Activated CD4-positive, alpha-beta memory T cell treated with anti-CD3 and anti-CD28 coated beads for 36 hours (primary cell): ENCODE measurements at places on chromosomes 4 and X.

DNA sequence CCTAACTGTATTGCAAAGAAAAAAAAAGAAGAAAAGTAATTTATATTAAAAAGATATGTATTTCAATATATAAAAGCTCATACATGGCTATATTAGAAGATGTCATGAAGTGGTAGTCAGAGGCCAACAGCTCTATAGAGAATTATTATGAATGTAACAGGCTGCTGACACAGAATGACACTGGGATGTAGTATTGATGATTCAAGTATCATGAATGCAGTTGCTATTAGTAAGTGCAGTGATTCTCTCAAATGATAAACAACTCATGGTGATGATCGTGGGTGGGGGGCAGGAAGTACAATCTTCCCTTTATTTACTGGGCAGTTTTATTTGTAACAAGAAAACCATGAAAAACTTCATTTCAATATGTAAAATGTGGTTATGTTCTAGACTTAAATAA, 124.6 kb downstream of the COL4A6 start:
- no peak for DNase-seq

DNA sequence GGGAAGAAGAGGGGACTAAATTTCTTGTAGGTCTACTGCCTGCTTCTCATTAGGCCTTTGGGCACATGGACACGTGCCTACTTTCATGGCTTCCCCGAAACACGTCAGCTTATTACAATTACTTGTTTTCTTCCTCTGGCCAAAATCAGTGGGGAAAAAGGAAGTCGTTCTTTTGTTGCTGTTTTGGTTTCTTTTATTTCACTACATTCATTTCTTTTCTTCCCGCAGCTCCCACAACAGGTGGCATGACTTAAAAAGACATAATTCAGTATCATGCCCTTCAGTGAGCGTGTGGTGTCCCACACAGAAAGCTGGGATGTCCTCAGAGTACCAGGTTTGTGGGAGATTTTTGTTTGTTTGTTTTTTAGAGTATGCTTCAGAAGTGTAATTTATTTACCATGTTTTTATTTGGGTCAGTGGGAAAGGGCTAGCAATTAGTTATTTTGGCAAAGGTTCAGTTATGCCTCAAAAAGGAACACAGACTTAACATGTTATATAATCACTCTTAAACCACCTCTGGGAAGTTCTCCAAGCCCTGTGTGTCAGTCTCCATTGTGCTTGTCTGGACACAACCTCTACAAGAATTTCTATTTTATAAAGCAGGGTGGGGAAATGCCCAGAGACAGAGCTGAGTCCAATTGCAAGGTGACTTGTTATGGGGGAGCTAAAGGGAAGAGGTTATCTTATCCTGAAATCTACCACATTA, 44.2 kb upstream of the SPRY1 start:
- DNase-seq, result no peak

- no peak for DNase-seq
These were observed 99.0 kb downstream of the CAMK2D start for GRCh38 chr4:113662581-113662980.

DNA sequence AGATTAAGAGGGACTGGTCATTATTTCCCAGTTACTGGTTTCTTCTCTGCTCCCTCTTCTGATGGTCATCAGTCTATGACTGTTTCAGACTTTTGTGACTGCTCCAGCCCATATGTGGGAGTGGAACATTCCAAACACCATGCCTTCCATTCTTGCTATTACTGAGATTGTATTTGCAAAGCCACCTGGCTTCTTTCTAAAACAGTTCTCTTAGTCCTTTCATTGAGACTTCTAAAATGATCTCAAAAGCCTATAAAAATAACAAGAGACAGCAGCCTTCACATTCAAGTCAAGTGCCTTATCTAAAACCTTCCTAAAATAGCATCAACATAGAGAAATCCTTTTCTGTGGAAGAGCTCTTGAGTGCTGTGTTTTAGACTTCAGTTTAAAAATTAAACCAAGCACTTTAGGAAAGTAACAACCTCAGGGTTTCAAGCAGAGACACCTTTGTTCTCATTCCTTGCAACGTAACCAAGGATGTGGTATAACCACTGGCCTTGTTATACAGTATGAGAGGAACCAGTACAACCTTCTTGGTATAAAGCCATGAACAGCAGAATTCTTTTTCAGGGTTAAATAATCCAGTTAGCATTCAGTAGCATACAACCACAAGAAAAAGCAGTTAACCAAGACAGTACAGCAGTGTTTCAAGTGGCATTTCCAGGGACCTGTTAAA, 97.1 kb downstream of the NFKB1 start:
- DNase-seq, result no peak

- no peak for DNase-seq
These were observed 22.8 kb downstream of the NDST4 start for GRCh38 chr4:115090483-115091075.

GRCh38 chr4:116055857-116056827, 942.7 kb upstream of the NDST4 start:
- no peak for DNase-seq

DNA sequence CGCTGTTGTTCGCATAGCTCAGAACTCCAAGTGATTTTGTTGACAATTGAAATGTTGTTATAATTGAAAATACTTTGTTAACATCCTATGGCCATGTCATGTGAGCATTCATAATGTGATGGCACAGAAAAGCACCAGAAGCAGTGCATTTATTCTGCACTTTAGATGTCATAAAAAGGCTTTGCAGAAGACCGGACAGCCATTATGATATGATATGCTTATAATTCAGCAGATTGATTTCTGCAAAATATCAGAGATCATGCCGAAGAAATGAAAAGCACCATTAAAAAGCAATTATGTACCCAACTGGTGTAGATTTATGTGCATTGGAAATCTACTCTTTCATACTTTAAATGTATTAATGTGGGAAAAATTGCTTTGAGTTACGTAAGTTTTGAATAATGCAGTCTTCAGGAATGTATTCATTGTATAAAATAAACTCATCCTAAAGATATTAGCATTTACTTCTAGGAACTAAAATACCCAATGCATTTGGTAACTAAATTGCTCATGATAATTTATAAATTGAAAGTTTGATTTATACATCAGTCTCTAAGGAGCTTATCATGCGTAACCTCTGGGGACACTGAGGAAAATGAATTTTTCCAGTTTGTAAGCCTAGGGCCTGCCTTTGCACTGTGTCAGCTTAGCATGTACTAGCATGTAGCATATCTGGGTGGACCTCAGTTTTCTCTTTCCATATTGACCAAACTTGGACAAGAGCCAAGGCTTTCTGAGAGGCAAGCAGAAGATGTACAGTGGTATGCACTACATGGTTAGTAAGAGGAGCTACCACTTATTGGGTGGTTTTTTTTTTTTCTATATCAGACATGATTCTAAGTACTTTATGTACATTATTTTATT, 43.6 kb downstream of the TLR10 start:
- DNase-seq, result no peak

DNA sequence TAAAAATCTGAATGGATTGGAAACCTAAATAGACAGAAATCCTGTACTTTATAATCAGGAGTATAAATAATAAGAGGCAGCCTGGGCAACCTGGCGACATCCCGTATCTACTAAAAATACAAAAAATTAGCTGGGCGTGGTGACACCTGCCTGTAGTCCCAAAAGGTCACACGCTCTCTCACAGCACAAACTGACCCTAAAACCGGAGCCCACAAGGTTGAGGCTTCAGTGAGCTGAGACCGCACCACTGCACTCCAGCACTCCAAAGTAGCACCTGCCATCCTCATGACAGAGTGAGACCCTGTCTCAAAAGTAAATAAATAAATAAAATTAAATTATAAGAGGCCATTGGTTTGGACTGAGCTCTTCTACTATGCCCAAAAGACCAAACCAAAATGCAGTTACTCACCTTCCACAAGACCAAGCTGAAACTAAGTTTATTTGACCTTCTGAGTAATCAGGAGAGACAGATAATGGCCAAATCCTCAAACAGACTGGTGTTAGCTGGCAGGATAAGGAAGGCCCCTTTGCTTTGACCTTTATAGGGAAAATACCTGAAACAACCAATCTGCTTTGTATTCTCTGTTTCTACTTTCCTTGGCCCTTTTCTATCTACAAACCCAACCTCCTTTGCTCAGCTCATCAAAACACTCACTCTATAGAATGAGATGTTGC, 3.2 kb upstream of the GRSF1 start:
- DNase-seq, result no peak

GRCh38 chr4:76995776-76996175, 46.2 kb downstream of the SEPTIN11 start:
- DNase-seq, result no peak

DNA sequence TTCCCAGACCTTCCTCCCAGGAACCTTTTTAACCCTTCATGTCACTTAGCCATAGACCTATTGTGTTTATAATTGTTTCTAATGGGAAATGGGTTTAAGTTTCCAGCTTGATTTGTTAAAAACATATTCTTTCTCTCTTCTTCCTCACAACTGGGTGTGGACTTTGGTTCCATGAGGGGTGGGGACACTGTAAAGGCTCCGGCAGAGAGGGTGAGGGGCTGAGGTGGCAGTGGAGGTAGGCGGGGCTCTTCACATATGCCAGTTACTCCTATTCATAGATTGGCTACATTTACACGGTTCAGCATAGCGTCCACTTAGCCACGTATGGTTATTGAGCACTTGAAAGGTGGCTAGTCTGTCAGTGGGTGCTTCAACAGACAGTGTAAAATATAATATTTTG, 7.8 kb downstream of the INTS6L start:
- DNase-seq, result no peak

DNA sequence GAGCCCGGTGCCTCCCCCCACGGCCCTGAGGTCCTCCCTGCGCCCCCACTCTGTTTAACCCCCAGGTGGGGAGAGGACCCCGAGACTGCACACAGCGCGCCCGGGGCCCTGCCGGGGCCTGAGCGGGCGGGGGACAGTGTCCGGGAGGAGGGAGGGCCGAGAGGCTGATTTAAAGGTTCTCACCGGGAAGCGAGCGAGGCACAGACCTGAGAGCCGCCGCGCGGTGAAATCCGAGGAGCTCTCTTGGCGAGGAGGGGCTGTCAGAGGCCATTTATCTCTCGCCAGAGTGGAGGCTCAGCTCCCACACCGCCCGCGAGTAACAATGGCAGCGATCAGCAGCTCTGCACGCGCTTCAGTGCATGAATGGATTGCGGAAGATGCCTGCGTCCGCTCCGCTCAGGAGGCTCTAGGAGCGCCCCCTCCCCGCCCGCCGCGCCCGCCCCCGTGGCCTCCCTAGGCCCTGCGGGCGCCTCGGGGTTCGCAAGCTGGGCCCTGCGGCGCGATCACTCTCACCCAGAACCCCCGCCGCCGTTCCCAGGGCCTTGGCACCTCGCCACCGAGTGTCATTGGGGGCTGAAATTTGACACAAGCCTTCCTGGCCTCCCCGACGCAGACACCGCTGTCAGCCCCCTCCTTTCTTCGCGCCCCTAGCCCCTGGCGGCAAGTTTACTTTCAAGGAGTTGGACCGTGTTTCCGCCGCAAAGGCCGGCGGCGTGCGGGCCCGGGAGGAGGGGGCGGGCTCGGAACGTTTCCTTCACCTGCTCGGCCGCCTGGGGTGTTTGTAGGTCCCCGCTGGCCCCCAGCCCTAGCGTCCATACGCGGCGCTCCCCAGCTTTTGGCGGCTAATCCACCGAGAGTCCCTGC, 48.7 kb upstream of the BCOR start:
- DNase-seq, result peak; percentile 46

DNA sequence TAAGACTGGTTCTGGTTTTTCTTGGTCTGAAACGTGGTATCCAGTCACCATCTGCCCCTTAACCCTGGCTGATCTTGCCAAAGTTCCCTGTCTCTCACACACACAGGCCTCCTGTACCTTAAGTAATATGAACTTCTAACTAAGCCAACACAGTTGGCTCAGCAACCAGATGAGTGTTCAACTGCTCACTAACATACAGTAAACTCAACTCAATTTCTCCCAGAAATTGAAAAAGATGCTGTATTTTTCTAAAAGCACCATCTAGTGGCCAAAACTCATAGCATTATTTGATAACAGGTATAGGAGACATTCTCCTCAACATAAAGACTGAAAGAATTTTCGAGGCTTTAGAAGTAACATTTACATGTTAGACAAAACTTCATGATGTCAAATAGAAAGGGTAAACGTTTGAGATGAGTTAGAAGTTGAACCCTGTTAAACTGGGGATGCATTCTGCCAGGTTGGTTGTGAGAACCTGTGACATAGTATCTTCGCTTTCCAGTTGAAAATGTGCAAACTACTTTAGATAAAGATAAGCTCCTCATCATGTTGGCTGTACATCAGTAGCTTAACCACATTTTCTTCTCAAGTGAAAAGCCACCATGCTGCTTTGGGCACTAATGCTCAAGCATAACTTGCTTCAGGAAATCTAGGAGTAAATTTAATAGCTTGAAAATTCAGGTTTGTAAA, 31.2 kb downstream of the CCNI start:
- DNase-seq, result no peak

GRCh38 chr4:184267673-184268583, 50.3 kb upstream of the ENPP6 start:
- DNase-seq, result peak; percentile 91

GRCh38 chr4:29153642-29154041, 1566.5 kb upstream of the PCDH7 start:
- DNase-seq, result no peak

DNA sequence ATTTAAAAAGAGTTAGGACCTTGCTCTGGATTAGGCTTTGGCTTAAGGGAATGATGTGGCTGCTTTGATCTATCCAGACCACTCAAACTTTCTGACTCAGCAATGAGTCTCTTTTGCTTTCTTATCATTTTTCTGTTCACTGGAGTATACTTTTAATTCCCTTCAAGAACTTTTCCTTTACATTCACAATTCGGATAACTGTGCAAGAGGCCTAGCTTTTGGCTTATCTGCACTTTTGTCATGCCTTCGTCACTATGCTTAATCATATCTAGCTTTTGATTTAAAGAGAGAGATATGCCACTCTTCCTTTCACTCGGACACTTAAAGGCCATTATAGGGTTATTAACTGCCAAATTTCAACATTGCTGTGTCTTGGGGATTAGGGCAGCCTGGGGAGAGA, 147.9 kb downstream of the DCHS2 start:
- DNase-seq, result no peak

DNA sequence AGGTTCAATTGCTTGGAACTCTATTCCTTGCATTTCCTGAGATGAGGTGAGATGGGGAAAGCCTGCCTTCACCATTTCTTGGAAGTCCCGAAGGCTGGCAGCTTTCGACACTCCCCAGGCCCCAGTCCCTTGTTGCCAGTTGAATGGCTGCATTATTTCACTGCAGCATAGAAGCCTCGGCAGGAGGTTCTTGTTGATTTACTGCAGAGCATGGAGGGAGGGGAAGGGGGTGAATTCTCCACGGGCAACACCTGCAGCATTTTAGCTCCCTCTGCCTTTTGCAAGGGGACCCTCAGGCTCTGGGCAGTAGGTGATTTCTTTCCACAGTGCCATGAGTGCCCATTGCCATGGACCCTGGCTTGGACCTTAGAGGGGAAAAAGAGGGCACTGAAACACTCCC, 10.7 kb upstream of the BCLAF3 start:
- DNase-seq, result no peak
